ENCODE measurements at places on chromosomes 11 and 22.

- DNase-seq: no peak
Observed at GRCh38 chr22:19657252-19658056, 56.8 kb upstream of the SEPTIN5 start.

GRCh38 chr22:43142880-43143562 lies at the start of gene MCAT:
Gene MCAT, minus strand, starts transcription at chr22:43143398. Its CDS starts 50 bp downstream, at chr22:43143348.
- DNase-seq: peak; percentile 87

DNA sequence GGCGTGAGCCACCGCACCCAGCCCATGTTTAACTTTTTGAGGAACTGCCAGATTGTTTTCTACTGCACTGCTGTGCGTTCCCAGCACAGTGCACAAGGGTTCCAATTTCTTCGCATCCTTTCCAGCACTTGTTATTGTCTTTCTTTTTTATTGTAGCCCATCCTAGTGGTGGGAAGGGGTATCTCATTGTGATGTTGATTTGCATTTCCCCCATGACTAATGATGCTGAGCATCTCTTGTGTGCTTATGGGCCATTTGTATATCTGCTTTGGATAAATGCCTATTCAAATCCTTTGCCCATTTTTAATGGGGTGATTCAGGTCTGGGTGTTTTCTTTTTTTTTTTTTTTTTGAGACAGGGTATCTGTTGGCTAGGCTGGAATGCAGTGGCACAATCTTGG lies 36.6 kb upstream of the SYT7 start:
- DNase-seq: no peak

DNA sequence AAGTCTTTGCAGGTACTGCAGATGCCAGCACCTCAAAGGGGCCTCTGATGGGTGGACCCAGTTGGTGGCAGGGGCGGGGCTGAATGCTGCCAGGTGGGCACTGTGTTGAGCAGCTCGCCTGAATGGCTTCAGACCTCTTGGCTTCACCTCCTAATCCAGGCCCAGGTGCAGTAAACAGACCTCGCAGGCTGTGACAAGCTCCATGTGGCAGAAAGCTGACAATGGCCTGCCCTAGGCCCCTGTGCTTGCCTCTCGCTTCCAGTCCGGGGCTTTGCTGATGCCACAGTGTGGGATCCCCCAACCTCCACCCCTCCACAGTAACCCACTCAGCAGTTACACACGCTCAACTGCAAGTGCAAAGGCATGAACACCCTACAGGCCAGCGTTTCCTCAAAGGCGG lies 9.4 kb downstream of the IGLL1 start:
- DNase-seq: no peak

DNA sequence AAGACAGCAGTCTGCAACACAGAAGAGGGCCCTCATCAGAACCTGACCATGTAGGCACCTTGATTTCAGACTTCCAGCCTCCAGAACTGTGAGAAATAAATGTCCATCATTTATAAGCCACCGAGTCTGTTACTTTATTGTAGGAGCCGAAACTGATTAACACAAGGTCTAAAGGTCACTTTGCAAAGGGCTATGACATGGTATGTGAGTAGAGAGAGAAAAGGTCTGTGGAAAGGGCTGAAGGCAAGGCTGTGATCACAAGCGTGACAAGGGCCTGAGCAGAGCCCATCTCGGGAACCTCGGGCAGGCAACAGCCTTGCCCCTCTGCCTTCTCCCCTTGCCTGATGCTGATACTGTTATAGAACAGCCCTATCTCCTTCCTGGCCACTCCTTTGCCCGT lies 73.4 kb upstream of the TEAD1 start:
- DNase-seq: no peak

DNA sequence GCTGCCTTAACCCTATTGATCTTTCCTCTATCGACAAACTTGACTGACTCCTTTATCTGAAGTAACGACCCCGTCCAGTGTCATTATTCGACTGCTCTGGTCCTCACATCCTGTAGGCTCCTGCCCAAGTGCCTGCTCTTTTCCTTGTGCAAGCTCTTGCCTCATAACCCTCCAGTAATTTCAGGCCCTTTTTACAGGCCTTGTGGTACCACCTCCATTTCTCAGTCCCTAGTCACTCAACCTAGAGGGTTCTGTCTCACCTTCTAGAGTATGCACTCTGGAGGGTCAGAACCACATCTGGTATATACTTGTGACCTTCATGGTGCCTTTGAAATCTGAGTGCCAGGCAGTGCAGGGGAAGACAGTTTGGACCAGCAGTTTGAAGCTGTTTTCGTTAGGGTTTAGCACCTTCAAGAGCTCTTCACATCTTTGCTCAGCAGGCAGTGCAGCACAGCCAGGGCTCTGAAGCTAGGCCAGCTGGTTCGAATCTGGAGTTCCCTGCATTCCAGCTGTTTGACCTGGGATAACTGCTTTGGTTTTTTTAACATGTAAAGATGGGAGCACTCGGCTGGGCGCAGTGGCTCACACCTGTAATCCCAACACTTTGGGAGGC lies 11.2 kb downstream of the SNRPD3 start:
- no peak for DNase-seq

DNA sequence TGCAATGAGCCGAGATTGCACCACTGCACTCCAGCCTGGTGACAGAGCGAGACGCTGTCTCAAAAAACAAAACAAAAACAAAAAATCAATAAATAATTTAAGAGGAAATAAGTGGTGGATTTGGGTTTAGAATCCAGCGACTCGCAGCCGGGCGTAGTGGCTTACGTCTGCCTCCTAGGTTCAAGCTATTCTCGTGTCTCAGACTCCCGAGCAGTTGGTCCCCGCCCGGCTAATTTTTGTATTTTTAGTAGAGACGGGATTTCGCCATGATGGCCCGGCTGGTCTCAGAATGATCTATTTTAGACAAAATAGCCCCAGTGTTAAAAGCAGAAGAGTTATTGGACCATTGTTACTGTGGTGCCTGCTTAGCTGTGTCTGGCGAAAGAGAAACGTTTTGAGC lies 29.8 kb downstream of the SNU13 start:
- no peak for DNase-seq

DNA sequence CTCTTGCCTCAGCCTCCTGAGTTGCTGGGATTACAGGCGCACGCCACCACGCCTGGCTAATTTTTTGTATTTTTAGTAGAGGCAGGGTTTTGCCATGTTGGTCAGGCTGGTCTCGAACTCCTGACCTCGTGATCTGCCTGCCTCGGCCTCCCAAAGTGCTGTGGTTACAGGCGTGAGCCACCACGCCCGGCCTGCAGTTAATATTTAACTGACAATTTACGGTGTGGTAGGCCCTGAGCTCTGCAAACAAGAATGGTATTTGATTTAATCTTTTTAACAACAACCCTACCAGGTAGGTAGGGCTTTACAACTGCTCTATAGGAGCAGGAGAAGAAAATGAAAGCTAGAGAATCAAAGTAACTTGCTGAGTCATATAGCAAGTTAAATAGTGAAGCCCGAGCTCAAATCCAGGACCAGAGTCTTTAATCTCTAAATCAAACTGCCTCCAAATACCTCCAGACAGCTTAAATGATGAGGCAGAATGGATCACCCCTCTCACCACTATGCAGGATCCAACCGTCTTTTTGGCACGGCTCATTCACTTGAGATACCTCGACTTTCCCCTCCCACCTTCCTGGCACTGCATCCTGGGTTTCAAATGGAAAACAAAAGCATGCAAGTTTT lies 9.4 kb downstream of the UEVLD start:
- peak; percentile 58 for DNase-seq

DNA sequence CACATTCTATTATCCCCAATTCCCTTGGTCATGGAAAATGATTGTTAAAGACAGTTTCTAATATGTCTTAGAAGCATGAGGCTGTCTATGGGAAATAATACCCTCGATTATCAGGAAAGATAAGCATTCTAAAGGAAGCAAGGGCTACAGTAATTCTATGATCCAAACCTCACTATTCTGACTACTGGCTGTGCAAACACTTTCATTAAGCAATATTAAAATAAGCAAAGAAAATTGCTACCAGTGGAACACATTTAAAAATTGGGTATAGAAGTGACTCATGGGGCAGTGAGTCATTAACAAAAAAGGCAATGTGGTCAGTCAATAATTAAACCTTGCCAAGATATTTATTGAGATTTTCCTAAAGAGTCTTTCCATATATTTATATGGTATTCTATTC lies 1415.2 kb upstream of the TENM4 start:
- no peak for DNase-seq
